ENCODE measurements at places on chromosomes 7 and 10.

GRCh38 chr7:136655414-136655813 is 213.0 kb upstream of the CHRM2 start:
- no peak for DNase-seq

- DNase-seq, result no peak
These were observed 150.4 kb downstream of the C7orf25 start for GRCh38 chr7:42761486-42761885.

DNA sequence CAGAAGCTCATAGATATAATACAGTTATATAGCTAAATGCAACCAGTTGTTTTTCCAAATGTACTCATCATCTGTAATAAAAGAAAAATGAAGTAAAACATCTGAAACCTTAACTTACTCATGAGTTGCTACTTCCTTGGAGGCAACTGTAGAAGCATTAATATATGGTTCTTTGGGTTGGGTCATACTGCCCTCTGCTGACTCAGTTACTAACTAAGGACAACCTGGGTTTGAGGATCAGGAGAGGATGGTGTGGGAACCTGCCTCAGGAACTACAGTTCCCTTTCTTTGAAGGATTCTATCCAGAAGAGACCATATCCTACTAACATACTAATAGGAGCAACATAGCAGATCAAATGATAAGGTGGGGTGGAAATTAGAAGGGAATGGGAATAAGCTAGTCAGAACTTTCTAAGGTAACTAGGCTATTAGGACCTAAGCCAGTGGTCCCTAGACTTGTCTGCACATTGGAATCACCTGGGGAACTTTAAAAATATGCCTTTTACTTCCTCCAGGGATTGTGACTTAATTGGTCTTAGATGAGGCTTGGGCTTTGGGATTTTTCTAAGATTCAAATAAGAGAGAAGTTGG is 20.7 kb downstream of the COX15 start:
- peak; percentile 1 for DNase-seq

- DNase-seq, result no peak
These were observed 143.7 kb upstream of the HABP2 start for GRCh38 chr10:113409175-113409574.
